ENCODE measurements at places on chromosomes 2 and 18.

GRCh38 chr2:33207151-33207740 lies 260.5 kb downstream of the LTBP1 start:
- no peak for DNase-seq

DNA sequence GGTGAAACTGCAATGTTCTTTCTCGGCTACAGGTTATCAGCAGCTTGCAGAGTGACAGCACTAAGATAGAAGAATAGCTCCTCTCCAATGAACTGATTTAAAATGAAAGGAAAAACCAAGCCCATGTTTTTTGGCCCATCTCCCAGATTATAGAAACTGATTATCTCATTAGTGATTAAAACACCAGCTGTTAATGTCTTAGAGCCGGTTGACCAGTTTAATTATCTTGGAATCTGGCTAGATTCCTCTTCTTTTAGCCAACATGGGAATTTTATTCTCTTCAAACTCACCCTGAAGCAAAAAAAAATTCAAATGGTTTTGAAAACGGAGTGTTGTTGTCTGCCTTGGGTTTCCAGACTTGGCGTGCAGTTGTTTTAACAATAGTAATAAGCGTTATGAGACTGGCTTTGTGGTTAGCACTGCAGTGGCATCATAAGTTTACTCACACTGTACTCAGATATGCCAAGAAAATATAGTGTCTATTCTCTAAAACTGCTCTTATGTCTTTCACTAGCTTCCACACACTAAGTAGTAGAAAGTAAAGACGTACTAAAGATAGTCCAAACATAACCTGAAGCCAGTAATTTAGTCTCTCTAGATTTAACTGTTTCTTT lies 665.3 kb downstream of the STK39 start:
- no peak for DNase-seq

- DNase-seq, result no peak
These were observed 262.9 kb downstream of the RDH14 start for GRCh38 chr2:18297534-18298058.

GRCh38 chr2:61229936-61230335 lies 67.9 kb downstream of the C2orf74 start:
- no peak for DNase-seq

DNA sequence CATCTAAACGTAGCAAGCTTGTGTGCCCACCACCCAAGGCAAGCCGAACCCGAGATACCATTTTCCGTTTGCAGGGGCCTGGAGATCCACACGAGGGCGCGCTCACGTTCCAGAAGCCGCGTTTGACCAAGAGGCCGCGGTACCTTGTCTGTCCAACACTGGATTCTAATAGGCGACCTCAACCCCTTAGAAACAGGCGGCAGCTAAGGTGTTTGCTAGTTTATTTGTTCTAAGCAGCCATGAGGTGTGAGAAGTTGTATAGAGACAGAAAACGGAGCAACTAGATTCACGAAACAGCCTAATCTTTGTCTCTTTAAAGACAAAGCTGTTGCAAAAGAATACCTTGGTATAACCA lies 4.2 kb downstream of the HOXD11 start:
- no peak for DNase-seq

- no peak for DNase-seq
These were observed 613 bp downstream of the COL5A2 start for GRCh38 chr2:189178726-189179569.

DNA sequence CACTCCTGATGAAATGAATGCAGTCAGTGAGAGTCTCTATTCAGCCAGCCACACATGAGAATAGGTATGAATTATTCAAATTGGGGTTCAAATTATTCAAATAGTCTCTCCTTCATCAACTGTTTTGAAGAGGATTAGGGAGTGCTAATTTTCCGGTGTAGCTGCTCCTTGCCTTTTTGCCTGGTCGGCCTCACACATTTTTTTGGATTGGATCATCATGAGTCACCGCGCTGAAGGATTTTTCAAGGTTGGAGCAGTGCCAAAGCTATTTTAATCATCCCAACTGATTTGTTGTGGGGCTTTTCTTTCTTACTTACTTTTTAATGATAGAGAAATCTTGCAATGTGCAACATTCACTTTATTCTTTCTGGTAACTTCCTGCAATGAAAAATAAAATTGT lies 2.4 kb upstream of the DTNA start:
- no peak for DNase-seq

- DNase-seq, result no peak
These were observed 144.4 kb upstream of the TWIST2 start for GRCh38 chr2:238703436-238703835.

DNA sequence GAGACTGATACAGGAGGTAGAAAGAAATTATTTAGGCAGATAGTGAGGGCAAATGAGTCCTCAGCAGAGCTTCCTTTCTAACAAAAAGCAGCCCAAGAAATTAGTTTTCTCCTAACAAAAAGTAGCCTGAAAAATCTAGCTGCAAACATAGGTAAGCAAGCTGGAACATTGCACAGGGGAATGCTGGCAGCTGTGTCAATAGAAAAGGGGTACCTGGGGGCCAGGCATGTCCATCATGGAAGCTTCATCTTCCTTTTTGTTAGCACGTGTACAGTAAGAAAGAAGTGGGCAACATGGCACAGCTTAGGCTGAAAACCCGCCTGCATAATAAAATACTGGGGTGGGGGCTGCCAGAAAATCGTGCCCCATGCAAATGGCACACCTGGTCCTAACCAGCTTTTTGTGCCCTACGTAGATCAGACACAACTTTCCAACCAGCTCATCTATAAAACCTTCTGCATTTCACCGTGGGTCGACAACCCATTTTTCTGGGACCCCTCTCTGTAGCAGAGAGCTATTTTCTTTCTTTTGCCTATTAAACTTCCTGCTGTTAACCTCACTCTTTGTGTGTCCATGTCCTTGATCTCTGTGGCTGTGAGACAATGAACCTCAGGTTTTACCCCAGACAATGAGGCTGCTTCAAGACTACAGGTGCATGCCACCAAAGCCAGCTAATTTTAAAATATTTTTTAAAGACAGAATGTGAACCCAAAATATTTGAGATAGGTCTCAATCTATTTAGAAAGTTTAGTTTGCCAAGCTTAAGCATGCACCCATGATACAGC lies 6.6 kb upstream of the MTHFD2 start:
- DNase-seq, result no peak

- DNase-seq, result no peak
These were observed 231.7 kb upstream of the CCDC150 start for GRCh38 chr2:196407675-196408264.

DNA sequence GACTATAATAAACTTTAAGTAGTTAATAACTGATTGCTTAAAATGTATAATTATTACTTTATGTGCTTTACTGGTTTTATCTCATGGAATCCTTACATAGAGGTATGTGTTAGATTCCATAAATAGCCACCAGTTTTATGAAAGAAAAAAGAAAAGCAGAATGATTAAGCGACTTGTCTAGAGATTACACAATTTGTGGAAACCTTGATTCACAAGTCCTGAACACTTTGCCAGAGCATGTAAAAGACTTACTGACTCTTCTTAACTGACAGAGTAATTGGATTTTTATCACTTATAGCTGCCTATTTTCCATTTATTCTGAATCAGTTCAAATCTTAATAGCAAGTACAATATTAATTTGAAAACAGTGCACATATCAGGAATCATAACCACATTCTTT lies 448.7 kb upstream of the NETO1 start:
- DNase-seq, result no peak

- DNase-seq, result no peak
These were observed 186.3 kb downstream of the MYCN start for GRCh38 chr2:16126517-16127275.

Data from hematopoietic multipotent progenitor cell treated with erythropoietin and hydrocortisone succinate and interleukin-3 and kit ligand, for 15 days (in vitro differentiated cells).